HAP-1 (cell line): ENCODE measurements at places on chromosomes 12 and 14.

- DNase-seq: no peak
These were observed at the start of gene LGR5 for GRCh38 chr12:71439613-71440344. Gene LGR5, plus strand, starts transcription at chr12:71439798. Its CDS starts 283 bp downstream, at chr12:71440081.

DNA sequence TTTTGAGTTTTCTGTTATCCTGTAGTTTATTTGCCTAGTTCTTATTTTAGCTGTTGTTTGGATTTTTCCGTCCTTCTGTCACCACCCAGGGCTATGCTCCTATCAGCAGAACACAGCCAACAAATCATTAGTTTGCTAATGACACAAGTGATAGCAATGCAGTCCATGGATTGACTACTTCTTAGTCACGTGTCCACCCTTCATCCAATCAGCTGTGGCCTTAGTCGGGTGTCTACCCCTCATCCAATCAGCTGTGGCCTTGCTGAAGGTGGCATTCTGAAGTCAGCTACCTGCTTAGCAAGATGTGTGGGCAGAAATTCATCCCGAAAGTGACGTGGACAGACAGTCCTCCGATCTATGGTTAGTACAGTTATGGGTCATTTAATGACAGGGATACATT, 182.3 kb downstream of the GALC start:
- no peak for DNase-seq

DNA sequence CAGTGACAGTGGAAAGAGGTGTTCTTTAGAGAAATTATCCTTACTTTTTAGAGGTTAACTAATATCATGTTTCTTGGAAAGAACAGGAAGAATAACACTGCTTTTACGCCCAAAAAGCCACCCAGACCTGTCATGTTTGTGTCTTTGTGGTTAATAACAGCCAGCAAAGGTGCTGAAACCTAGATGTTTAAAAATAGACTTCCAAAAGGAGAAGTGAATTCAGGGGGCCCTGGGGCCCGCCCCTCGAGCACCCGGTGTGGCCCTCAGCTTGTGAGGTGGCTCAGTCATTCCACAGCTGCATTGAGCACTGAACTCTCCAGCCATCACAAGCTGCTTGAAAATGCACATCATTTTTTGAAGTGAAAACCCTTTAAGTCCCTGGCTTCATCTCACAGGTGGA, 20.8 kb upstream of the AMN start:
- DNase-seq: no peak

DNA sequence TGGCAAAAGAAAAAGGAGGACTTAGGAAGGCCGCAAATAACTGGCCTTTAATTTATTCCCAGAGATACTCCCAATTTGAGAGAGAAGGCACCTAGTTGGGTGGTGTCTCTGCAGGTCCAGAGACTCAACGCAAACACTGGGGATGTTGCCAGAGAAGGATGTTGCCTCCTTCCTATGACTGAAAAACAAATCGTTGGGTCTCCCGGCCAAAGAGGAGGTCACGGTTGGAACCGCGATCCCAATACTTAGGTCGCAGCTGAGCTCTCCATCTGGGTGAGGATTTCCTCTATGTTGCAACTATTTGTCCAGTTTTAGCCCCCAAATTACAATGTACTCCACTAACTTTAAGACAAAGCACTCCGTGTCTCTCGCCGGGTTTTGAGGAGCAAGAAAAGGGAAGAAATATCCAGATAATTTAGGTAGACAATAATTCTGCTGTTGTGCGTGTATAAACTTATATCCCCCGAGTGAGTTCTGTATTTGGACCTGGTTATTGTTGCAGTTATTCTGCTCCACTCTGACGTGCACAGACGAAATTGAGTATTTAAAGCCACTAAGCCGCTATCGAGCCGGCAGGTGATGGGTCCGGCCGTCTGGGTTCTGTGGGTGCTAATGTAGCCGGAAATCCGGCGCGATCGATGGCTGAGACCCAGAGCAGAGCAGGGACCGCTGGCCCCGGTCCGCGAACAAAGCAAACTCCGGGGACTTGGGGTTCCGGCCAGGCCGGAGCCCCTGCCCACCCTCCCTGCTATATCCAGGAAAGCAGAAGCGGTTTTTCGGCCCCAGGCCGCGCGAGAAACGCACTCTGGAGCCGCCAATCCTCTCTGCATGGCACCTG, 5.7 kb downstream of the HOXC12 start:
- DNase-seq: no peak

- peak; percentile 100 for DNase-seq
These were observed 10.1 kb downstream of the PLA2G1B start for GRCh38 chr12:120317224-120318105.

GRCh38 chr12:92143258-92143657, 2.4 kb downstream of the BTG1 start:
- no peak for DNase-seq

GRCh38 chr12:131283191-131283861, 329.6 kb downstream of the ADGRD1 start:
- DNase-seq: no peak

- DNase-seq: no peak
These were observed 319.4 kb downstream of the TMEM121 start for GRCh38 chr14:105845725-105846309.

- no peak for DNase-seq
These were observed 4.5 kb downstream of the B4GALNT1 start for GRCh38 chr12:57628280-57629191.

DNA sequence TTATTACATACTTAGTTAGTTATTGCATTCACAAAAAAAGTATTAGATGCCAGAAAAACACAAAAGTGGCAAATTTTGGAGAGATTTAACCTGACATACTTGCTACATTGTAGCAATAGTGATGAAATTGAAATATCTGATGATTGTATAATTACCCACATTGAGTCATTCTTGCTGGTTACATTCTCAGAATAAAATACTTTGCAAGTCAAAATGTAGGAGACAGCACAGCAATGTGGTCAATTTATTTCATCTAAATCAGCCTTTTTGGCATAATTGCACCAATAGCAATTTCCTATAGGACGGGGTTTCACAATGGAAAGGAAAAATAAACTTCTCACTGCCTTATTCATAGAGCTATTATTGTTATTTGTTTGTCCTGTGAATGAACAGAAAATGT, 125.0 kb upstream of the ETV6 start:
- DNase-seq: no peak

- DNase-seq: no peak
These were observed 2.3 kb downstream of the CCND2 start for GRCh38 chr12:4275870-4276301.

GRCh38 chr12:68040450-68041075, 51.3 kb downstream of the IFNG-AS1 start:
- DNase-seq: peak; percentile 29

- DNase-seq: no peak
These were observed 6.0 kb downstream of the ACVRL1 start for GRCh38 chr12:51913071-51914033.

- no peak for DNase-seq
These were observed 49.8 kb downstream of the CKAP4 start for GRCh38 chr12:106197906-106198623.

DNA sequence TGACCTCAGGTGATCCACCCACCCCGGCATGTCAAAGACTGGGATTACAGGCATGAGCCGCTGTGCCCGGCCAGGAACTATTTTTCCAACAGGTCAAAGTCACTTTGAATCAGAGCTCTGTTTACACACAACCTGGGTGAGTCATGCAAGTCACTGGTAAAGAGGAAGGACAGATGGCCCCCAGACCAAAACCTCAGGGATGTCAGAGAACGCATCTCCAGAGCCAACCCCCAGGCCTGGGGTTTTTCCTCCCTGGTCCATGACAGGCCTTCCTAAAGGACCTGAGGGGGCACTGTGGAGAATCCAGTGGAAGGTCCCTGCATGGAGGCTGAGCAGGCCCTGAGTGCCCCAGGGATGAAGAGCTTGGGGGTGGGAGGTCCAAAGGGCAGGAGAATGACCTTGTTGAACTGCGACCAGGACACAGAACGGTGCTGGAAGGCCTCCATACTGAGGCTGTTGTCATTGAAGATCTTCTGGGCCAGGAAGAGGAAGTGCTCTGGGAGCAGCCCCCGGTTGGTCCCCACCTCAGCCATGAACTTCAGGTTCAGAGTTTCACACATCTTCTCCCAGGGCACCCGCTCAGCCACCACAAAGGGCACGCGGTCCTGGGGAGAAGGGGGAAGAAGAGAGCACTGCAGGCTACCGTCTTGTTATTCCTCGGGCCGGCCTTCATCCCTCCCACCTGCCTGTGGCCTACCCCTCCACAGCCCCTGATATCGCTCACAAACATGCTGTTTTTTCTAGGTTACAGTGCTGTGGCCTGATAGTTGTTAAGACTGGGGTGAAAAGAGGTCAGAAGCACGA, 9.1 kb downstream of the STAT6 start:
- DNase-seq: no peak

DNA sequence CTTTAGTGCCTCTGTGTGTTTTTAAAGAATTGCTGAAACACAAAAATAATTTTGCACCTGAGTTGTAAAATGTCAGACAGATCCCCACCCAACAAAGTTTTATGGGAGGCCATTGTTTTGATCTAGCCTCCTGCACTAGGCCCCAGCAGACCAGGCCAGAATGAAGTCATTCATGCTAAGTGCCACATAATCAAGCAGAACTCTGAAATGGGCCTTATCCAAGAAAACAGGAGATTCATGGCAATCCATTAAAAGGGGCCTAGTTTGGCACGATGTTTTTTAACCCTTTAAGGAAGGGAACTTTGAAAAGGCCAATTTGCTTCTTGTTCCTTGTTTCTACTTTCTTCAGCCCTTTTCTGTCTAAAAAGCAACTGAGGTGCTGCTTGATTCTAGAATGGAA, 260.9 kb downstream of the ITPR2 start:
- DNase-seq: no peak

DNA sequence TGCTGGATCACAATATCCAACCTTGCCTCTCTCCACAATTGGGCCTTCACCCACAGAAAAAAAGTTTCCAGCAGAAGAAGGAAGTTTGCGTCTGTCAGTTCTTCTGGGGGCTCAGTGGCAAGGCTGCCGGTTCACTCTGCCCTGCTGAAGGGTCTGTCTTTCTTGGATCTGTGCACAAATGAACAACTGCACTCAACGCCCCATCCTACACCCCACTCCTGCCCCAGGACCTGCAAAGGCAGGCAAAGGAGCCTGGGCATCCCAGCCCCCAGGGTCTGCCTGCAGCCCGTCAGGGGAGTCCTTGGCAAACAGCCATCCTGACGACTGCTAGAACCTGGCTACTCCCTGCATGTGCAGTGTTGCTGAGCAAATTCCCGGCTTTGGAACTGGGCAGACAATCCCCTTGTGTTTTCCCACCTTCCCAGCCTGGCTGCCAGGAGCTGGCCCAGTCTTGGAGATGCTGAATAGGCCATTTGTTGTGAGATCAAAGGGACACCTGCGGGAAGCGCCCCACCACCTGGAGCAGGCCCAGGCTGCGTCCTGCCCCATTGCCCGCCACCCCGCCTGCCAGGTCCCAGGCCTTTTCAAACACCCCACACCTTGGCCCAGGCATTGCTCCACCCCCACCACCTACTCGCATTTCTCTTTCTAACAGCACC, 311.9 kb downstream of the BCL11B start:
- DNase-seq: no peak

GRCh38 chr14:25011095-25011494, 38.9 kb downstream of the STXBP6 start:
- no peak for DNase-seq

DNA sequence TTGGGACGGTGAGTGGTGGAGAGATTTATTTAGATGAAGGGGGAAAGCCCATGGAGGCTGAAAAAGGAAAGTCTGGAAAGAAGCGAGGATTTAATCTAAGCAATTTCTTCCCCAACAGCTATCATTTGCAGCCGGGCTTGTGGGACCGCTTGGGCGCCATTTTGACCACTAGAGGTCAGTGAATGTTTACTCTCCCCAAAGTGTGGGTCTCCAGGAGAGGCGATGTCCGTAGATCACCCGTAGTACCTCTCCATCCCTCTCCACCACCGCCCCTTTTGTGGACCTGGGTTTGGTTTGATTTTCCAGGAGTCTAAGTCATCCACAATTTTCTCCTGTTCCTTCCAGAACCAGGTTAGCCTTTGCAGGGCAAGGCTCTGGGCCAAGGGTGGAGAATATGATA, 91.2 kb upstream of the PARP11 start:
- DNase-seq: peak; percentile 48

- no peak for DNase-seq
These were observed 45.6 kb upstream of the EGLN3 start for GRCh38 chr14:33996462-33996861.

GRCh38 chr14:51562816-51563215, 88.9 kb upstream of the FRMD6 start:
- DNase-seq: no peak

DNA sequence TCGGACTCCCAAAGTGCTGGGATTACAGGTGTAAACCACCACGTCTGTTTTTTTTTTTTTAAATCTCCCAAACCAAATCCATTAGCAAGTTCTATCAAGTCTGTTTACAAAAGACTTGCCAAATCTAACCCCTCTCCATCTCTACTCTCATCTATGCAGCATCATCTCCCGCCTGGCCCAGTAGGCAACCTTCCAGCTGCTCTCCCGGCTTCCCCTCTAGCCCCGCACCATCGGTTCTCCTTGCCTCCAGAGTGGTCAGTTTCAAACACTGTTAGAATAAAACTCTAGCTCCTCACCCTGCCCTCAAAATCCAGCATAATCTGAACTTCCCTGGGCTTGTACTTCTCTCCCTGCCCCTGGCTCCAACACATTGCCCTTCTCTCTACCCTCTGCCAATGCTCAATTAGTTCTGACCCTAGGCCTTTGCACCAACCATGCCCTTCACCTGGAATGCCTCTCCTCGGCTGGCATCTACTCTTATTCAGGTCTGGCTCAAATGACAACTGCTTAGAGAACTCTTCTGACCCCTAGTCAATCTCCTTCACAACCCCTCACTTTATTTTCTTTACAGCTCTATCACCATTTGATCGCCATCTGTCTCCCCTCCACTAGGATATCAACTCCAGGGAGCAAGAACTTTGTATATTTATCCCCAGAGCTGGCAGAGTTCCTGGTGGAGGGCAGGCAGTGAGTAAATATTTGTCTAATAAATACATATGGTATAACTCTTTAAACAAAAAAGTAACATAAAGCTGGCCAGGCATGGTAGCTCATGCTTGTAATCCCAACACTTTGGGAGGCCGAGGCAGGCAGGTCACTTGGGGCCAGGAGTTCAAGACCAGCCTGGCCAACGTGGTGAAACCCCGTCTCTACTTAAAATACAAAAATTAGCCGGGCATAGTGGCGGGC, 4.9 kb downstream of the WSB2 start:
- no peak for DNase-seq

- no peak for DNase-seq
These were observed 17.0 kb downstream of the RNASE10 start for GRCh38 chr14:20522332-20522731.

GRCh38 chr14:90560558-90560957, 163.7 kb downstream of the CALM1 start:
- DNase-seq: no peak

- DNase-seq: no peak
These were observed 82.4 kb downstream of the ARL6IP4 start for GRCh38 chr12:123062681-123063486.

DNA sequence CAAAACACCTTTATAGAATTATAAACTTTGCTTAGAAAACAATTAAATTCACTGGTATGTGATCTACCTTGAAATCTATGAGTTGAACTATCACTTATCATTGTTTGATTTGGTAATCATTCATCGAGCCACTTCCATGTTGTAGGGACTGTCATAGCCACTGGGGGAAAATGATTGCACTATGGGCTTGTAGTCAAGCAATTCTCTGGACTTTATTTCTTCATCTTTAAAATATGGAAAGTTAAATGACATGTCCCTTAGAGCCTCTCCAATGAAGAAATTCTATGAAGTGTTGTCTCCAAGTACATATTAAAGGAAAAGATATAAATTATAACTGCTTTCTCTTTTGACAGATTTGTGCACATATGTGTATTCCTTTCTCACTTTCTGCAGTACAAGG, 97.3 kb downstream of the NELL2 start:
- DNase-seq: no peak
